Neural crest cell (in vitro differentiated cells): ENCODE measurements at places on chromosomes 1 and 21.

- H3K4me1 ChIP-seq = peaks cover 7% of the 10 kb centered on the region
- no peaks in the 10 kb centered on the region for H3K27me3 ChIP-seq
- H3K36me3 ChIP-seq = peaks cover 39% of the 10 kb centered on the region
- DNase-seq = no peak
- no peak overlapping the region for H3K4me3 ChIP-seq
- no peak overlapping the region for H3K27ac ChIP-seq
Observed at GRCh38 chr1:88731475-88732269, 47.6 kb downstream of the PKN2 start.

DNA sequence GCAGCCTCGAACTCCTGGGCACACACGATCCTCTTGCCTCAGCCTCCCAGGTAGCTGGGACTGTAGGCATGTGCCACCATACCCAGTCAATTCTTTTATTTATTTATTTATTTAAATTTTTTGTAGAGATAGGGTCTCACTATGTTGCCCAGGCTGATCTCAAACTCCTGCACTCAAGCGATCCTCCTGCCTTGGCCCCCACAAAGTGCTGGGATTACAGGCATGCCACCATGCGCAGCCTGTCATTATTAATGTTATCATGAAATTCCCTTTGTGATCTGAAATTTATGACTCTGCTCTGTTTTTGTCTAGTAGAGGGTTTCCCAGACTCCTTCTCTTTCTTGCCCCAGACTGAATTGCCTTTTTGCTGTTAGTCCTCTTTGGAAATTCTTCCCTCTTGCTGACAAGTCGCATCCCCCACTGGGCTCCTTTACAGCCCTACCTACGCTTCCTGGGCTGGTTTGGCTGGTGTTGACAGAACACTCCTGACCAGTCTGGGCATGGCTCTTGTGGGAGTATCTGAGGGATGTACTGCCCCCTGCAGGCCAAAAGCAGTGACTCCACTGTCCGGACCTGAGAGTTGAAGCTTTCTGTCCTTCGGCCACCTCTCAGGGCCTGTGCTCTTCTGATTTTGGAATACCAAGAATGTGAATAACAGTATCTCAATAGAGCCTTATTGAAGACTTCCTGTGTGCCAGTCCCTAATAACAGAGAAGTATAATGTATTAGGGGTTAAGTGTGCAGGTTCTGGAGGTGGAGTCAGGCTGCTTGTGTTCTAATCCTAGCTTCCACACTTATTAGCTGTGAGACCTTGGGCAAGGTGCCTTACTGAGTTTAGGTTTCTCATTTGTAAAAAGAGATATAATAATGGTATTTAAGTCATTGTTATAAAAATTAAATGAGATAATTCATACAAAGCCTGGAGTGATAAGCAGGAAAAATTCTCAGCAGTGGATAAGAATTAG, 28.2 kb downstream of the TCEANC2 start:
- peaks cover 4% of the 10 kb centered on the region for H3K4me1 ChIP-seq
- H3K36me3 ChIP-seq = no peaks in the 10 kb centered on the region
- no peak overlapping the region for H3K27ac ChIP-seq
- H3K27me3 ChIP-seq = no peaks in the 10 kb centered on the region
- DNase-seq = peak; percentile 69

- H3K4me3 ChIP-seq = no peak overlapping the region
- no peaks in the 10 kb centered on the region for H3K36me3 ChIP-seq
- H3K27ac ChIP-seq = peak overlapping the region; percentile 35
- no peaks in the 10 kb centered on the region for H3K27me3 ChIP-seq
- peaks cover 4% of the 10 kb centered on the region for H3K4me1 ChIP-seq
Observed at GRCh38 chr1:156172696-156173470, 19.5 kb downstream of the SEMA4A start.

DNA sequence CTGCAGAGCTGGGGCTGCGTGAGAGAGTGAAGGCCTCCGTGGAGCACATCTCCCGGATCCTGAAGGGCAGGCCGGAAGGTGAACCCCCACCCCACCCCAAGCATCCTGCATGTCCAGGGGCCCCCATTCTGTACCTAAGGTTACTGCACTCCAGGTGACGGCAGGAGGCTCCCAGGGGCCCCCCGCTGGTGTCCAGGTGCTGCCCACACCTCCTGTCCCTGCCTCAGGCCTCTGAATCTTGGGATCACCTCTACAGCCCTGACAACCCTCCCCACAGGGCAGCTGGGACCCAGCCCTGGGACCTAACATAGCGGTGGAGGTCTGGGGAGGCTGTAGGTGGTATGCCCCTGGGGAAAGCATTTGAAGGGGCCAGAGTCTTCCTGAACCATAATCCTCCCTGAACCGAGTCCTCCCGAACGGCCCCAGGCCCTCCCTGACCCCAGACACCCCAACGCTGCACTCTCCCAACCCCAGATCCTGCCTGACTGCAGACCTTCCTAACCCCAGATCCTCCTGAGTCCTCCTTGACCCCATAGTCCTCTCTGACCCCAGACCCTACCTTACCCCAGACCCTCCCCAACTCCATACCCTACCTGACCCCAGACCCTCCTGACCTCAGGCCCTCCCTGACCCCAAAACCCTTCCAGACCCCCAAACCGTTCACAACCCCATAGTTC, 33.5 kb downstream of the TRIM11 start:
- no peaks in the 10 kb centered on the region for H3K36me3 ChIP-seq
- no peak overlapping the region for H3K27ac ChIP-seq
- DNase-seq = no peak
- no peak overlapping the region for H3K4me3 ChIP-seq
- no peaks in the 10 kb centered on the region for H3K27me3 ChIP-seq
- no peaks in the 10 kb centered on the region for H3K4me1 ChIP-seq

- peaks cover 14% of the 10 kb centered on the region for H3K36me3 ChIP-seq
- H3K4me3 ChIP-seq = no peak overlapping the region
- H3K27me3 ChIP-seq = no peaks in the 10 kb centered on the region
- no peak overlapping the region for H3K27ac ChIP-seq
Observed at GRCh38 chr1:93581917-93582850, 99.5 kb downstream of the BCAR3 start.

GRCh38 chr21:42298237-42298636, 17.0 kb downstream of the TFF3 start:
- peaks cover 5% of the 10 kb centered on the region for H3K36me3 ChIP-seq
- H3K4me1 ChIP-seq = peaks cover 6% of the 10 kb centered on the region
- no peak overlapping the region for H3K4me3 ChIP-seq
- H3K27ac ChIP-seq = no peak overlapping the region
- no peak for DNase-seq

DNA sequence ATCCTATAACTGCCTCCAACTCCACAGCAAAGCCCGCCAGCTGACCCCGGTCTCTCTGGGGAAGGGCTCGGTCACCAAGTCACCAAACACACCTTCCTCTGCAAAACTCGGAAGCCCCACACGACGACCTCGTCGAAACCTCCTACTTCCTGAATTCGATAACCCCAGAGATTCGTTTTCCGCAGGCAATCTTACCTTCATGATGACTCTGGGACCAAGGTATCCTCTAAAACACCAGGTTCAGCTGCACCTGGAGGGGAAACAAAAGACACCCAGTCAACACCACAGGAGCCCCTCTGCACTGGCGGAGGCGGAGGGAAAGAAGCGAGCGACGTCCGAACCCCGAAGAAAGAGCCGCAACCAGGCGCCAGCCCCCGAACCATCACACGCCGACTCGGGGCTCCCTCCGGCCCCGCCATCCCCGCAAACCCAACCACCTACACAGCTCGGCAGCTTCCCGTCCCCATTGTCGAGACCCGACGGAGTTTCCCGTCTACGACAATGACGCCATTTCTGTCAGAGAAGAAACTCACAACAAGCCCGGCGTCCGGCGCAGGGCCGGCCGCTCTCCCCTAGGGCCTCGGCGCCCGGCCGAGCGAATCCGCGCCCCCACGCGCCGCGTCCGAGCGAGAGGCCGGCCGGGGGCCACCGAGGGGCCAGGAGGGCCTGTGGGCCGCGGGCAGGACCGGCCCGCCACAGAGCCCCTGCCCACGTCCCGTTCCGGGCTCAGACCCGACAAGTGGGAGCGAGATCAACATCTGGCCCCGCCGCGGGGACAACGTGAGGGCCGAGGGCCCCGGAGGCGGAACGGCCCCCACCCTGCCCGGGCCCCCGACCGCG, 1.0 kb downstream of the ARID4B start:
- peak; percentile 20 for DNase-seq
- H3K36me3 ChIP-seq = peaks cover 6% of the 10 kb centered on the region
- peak overlapping the region; percentile 97 for H3K27ac ChIP-seq
- no peaks in the 10 kb centered on the region for H3K27me3 ChIP-seq

DNA sequence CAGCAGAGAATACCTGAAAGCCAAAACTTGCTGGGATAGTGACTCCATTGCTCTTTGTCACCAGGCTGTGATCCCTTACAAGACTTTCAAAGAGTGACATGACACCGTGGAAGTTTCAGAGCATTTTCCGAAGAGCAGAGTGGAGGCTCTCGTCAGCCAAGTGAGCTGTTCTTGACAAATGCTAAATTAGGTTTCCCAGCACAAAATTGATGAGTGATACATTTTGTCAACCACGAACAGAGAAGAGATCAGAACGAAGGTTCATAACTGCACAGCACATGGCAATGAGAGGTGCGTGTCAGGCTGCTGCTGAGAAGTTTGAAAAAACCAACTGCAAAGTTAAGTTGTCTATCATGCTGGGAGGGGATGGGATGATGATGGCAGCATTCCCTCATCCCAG, 184.4 kb upstream of the C1orf174 start:
- DNase-seq = no peak
- peaks cover 41% of the 10 kb centered on the region for H3K4me1 ChIP-seq
- no peaks in the 10 kb centered on the region for H3K27me3 ChIP-seq
- no peak overlapping the region for H3K27ac ChIP-seq
- H3K4me3 ChIP-seq = no peak overlapping the region

- H3K36me3 ChIP-seq = peaks cover 2% of the 10 kb centered on the region
- no peaks in the 10 kb centered on the region for H3K27me3 ChIP-seq
- no peak for DNase-seq
- no peak overlapping the region for H3K4me3 ChIP-seq
- no peak overlapping the region for H3K27ac ChIP-seq
Observed at GRCh38 chr1:85692730-85693314, 15.4 kb downstream of the ZNHIT6 start.

DNA sequence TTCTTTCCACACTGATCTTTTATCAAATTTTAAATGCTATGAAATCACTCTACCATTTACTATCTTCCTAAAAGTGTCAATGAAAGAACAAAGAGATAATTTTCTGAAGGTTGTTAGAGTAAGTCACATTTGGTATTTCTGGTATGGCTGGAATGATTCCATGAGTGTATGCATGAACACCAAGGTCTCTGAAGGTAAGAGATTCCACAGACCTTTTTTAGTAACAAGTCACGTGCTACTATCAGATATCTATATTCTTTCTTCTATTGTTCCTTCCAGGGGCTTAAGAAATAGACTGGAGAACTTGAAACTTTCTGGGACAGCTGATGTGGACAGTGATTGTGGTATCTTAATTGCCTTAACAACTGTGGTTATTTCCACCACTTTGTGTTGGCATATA, 265.0 kb downstream of the SDCCAG8 start:
- H3K27ac ChIP-seq = no peak overlapping the region
- peaks cover 17% of the 10 kb centered on the region for H3K4me1 ChIP-seq
- no peak for DNase-seq
- no peaks in the 10 kb centered on the region for H3K27me3 ChIP-seq

GRCh38 chr1:203361945-203362719, 11.2 kb upstream of the FMOD start:
- peak overlapping the region; percentile 40 for H3K27ac ChIP-seq
- H3K4me3 ChIP-seq = no peak overlapping the region
- H3K27me3 ChIP-seq = peaks cover 17% of the 10 kb centered on the region
- no peak for DNase-seq
- H3K36me3 ChIP-seq = no peaks in the 10 kb centered on the region
- peaks cover 30% of the 10 kb centered on the region for H3K4me1 ChIP-seq

DNA sequence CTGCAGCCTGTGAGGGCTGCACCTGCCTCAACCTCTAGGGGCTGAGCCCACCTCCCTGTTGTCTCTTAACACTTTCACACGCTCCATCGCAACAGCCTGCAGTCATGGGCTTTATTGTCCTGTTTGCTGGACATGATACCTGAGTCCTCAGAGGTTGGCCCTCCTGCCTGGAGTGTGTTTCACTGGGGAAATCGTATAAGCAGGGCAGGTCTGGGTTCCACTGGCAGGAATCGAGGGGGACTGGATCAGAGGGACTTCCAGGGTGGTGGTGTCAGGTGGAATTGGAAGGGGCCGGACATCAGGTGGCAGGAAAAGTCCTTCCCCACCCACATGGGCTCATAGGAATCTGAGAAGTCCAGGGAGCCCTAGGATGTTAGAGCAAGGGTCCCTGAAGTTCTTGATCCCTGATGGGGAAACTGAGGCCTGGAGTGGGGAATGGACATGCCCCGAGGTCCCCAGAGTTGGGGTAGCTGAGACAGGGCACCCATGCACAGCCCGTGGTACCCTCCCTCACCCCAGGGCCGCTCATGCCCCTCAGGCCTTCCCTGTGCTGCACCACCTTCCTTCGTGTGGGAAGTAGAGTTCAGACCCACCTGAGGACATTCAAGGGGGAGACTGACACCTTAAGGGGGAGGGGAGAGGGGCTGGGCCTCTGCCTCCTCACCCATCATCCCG, 66.6 kb downstream of the PIK3CD start:
- no peaks in the 10 kb centered on the region for H3K27me3 ChIP-seq
- no peak for DNase-seq
- no peaks in the 10 kb centered on the region for H3K36me3 ChIP-seq
- H3K27ac ChIP-seq = peak overlapping the region; percentile 84

- H3K27me3 ChIP-seq = peaks cover 11% of the 10 kb centered on the region
- no peaks in the 10 kb centered on the region for H3K36me3 ChIP-seq
- H3K27ac ChIP-seq = no peak overlapping the region
- H3K4me1 ChIP-seq = peaks cover 31% of the 10 kb centered on the region
- H3K4me3 ChIP-seq = no peak overlapping the region
- no peak for DNase-seq
Observed at GRCh38 chr1:1421907-1422464, 910 bp upstream of the ANKRD65 start.

DNA sequence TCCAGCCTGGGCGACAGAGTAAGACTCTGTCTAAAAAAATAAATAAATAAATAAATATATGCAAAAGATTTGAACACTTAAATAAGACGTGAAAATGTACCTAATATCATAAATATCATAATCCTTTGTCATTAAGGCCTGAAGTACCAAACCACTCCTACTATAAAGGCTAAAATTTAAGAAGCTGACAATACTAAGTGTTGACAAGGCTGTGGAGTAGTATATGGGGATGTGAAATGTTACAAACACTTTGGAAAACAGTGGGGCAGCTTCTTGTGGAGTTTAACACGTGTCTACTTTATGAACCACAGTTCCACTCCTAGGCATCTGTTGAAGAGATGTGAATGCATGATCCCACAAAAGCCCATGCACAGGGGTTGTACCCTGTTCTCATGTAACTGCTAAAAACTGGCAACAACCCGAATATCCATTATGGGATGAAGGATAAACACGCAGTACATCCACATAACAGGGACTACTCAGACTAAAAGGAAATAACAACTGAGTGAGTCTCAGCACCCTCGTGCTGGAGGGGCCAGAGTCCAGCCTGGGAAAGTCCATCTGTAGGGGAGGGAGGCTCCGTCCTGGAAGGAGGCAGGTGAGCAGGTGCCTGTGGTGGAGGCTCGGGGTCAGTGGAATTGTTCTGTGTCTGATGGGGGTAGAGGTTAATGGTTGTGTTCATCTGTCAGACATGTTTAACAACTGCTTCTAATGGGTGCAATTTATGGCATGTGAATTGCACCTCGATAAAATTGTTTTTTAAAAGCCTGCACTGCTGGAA, 6.7 kb upstream of the SLC19A1 start:
- no peak overlapping the region for H3K27ac ChIP-seq
- DNase-seq = no peak
- H3K36me3 ChIP-seq = no peaks in the 10 kb centered on the region
- H3K4me3 ChIP-seq = peak overlapping the region; percentile 31
- H3K4me1 ChIP-seq = peaks cover 14% of the 10 kb centered on the region
- H3K27me3 ChIP-seq = peaks cover 5% of the 10 kb centered on the region
